T-helper 17 cell (primary cell): ENCODE measurements at places on chromosomes 12 and 14. TPM values are rescaled to one million over a fixed set of nuclear protein-coding genes. Genes with fewer than 3 reads are reported as not detected.

Gene ASPG
- total RNA-seq, result not detected

GRCh38 chr12:8950221-8950527, 729 bp upstream of the M6PR start:
- DNase-seq, result no peak
- H3K36me3 ChIP-seq, result peaks cover 3% of the 10 kb centered on the region
- H3K27me3 ChIP-seq, result no peaks in the 10 kb centered on the region
- H3K4me3 ChIP-seq, result peak overlapping the region; percentile 99
- peak overlapping the region; percentile 99 for H3K27ac ChIP-seq
- peaks cover 62% of the 10 kb centered on the region for H3K4me1 ChIP-seq

DNA sequence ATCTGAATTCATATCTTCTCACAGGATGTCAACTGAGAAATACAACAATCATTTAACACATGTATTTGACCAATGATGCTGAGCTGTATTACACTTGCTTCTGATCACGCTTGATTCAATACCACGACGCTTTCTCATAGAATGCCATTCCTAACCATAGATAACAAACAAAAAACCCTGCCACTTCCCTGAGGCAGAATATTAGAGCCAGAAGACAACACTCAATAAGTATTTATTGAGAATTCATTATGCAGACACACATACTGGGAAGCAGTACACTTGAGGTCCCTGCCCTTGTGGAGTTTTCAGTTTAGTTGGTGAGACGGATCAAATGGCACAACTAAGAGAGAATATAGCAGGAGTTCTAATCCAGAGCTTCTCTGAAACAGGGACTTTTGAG, 32.4 kb downstream of the BLTP3B start:
- DNase-seq, result no peak
- H3K4me1 ChIP-seq, result peaks cover 12% of the 10 kb centered on the region
- no peak overlapping the region for H3K4me3 ChIP-seq

DNA sequence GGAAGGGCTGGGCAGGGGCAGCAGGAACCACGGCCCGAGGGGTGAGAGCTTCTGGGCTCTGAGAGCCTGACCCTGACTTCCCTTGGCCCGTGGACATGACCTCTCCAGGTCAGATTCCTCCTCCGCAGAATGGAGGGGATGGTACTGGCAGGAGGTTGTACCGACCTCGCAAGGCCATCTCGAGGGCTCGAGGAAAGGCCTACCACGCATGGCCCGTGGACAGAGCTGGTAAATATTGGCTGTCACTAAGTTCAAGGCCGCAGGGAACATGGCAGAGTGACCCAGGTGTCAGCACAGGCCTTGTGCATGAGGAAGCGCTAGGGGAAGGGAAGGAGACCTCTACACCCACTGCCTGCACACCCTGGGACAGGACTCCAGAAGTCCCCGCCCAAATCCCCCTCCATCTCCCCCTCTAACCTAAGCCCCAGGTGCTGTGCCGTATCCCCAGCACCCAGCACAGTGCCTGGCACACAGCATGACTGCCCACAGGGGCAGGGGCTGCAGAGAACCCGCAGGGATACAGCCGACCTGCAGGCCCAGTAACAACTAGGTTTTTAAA, 54.9 kb upstream of the PPP2R5C start:
- no peaks in the 10 kb centered on the region for H3K27me3 ChIP-seq
- peak overlapping the region; percentile 72 for H3K4me3 ChIP-seq
- no peaks in the 10 kb centered on the region for H3K36me3 ChIP-seq
- peak overlapping the region; percentile 90 for H3K27ac ChIP-seq
- H3K4me1 ChIP-seq, result peaks cover 30% of the 10 kb centered on the region

DNA sequence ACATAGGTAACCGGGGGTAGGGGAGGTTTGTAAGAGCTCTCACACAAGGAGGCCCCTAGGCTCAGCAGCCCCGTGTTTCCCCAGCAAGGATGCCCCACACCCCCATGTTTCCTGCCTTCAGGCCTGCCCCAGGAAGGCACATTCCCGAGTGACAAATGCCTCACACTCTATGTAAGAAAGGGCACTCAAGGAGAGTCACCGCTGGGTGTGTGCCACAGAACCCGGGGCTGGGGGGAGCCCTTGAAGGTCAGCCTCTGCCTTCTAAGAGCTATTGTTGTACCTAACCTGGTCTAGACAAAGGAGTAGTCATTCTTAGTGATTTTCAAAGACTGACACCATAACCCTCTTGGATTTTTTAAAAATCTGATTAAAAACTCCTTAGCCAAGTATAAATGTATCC, 333.6 kb downstream of the DPF3 start:
- H3K4me1 ChIP-seq, result peaks cover 2% of the 10 kb centered on the region
- no peak for DNase-seq
- H3K36me3 ChIP-seq, result no peaks in the 10 kb centered on the region
- H3K27me3 ChIP-seq, result peaks cover 30% of the 10 kb centered on the region

Gene WIF1
- total RNA-seq, result not detected

GRCh38 chr14:50013198-50013918, 103.0 kb downstream of the VCPKMT start:
- H3K27ac ChIP-seq, result peak overlapping the region; percentile 75
- DNase-seq, result no peak
- H3K36me3 ChIP-seq, result peaks cover 3% of the 10 kb centered on the region
- no peaks in the 10 kb centered on the region for H3K27me3 ChIP-seq
- no peak overlapping the region for H3K4me3 ChIP-seq

GRCh38 chr12:97112136-97112535, 205.1 kb downstream of the NEDD1 start:
- DNase-seq, result no peak
- H3K36me3 ChIP-seq, result no peaks in the 10 kb centered on the region
- no peak overlapping the region for H3K4me3 ChIP-seq
- H3K27ac ChIP-seq, result no peak overlapping the region
- no peaks in the 10 kb centered on the region for H3K4me1 ChIP-seq

DNA sequence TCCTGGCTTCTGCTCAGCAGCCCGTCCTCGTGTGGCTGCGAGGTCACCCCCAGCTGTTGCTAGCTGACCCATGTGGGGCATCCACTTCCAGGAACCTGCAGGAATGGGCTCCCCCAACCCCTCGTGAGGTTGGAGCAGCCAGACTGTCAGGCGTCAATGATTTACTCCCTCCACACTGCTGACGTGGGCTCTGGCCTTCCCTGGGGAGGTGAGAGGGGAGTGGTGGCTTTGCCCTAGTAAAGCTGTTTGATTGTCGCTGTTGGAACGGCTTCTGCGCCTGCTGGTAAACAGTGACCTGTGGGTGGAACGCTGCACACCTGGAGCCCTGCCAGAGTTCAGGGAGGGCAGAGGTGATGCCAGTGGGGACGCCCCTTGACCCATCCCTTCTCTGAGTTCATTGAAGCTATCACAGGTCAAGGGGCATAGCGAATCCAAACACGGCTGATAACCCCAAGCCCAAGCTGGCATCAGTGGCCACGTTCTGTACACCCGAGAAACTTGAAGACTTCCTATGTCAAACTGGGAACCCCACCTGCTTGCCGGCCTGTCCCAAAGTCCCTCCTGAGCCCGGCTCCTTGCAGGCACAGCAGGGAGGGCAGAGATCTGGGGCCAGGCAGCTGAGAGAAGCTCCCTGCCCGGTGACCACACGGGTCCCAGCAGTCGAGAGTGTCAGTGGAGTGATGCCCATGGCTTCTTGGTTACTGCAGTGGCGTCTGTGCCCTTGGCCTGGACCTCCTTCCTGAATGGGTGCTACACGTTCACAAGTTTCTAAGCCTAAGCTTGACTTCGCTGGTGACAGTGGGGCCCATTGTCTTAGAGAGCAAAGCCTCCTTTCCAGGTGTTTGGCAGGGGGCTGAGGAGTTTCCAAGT, 2.7 kb downstream of the ASPG start:
- DNase-seq, result no peak
- H3K4me1 ChIP-seq, result no peaks in the 10 kb centered on the region
- H3K27ac ChIP-seq, result no peak overlapping the region
- no peak overlapping the region for H3K4me3 ChIP-seq
- H3K27me3 ChIP-seq, result peaks cover 24% of the 10 kb centered on the region

Gene MIP
- total RNA-seq, result not detected

DNA sequence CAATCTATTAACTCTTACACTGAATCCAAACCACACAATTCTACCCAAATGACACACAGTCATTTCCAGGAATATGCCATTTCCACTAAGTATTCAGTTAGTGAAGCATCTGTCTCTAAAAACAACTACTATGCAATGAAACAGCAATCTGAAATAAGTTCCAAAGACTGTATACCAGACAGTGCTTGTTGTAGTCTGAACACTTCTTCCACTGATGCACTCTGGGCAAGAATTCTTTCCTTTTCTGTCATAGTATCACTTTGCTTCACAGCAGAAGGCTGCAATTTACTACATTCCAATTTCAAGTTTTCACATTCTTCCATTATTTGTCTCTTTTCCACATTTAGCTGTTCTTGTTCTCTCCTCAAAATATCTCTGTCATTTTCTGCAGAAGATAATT, 25.8 kb downstream of the TRIP11 start:
- H3K4me1 ChIP-seq, result peaks cover 13% of the 10 kb centered on the region
- H3K27me3 ChIP-seq, result no peaks in the 10 kb centered on the region
- H3K4me3 ChIP-seq, result no peak overlapping the region
- no peak overlapping the region for H3K27ac ChIP-seq
- peaks cover 12% of the 10 kb centered on the region for H3K36me3 ChIP-seq

GRCh38 chr12:124216966-124217365, 77.9 kb upstream of the RFLNA start:
- H3K27ac ChIP-seq, result no peak overlapping the region
- no peaks in the 10 kb centered on the region for H3K36me3 ChIP-seq
- H3K4me1 ChIP-seq, result no peaks in the 10 kb centered on the region
- no peak for DNase-seq
- H3K4me3 ChIP-seq, result no peak overlapping the region

DNA sequence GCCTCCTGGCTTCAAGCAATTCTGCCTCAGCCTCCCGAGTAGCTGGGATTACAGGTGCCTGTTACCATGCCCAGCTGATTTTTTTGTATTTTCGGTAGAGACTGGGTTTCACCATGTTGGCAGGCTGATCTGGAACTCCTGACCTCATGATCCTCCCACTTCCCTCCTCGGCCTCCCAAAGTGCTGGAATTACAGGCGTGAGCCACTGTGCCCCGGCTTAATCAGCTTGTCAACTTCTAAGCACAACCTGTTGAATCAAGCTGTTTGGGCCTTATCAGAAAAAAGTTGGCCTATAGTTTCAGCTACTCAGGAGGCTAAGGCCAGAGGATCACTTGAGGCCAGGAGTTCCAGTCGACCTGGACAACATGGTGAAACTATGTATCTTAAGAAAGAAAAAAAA, 7.9 kb downstream of the MARK3 start:
- peaks cover 3% of the 10 kb centered on the region for H3K36me3 ChIP-seq
- no peaks in the 10 kb centered on the region for H3K27me3 ChIP-seq
- no peak overlapping the region for H3K27ac ChIP-seq
- peaks cover 45% of the 10 kb centered on the region for H3K4me1 ChIP-seq
- H3K4me3 ChIP-seq, result no peak overlapping the region
- DNase-seq, result no peak

Gene KIAA0586
- 29.1 TPM for total RNA-seq

- no peaks in the 10 kb centered on the region for H3K27me3 ChIP-seq
- DNase-seq, result peak; percentile 56
- peak overlapping the region; percentile 0 for H3K27ac ChIP-seq
- no peak overlapping the region for H3K4me3 ChIP-seq
- H3K4me1 ChIP-seq, result peaks cover 3% of the 10 kb centered on the region
Observed at GRCh38 chr12:31682136-31682962, 22.9 kb downstream of the ETFBKMT start.

DNA sequence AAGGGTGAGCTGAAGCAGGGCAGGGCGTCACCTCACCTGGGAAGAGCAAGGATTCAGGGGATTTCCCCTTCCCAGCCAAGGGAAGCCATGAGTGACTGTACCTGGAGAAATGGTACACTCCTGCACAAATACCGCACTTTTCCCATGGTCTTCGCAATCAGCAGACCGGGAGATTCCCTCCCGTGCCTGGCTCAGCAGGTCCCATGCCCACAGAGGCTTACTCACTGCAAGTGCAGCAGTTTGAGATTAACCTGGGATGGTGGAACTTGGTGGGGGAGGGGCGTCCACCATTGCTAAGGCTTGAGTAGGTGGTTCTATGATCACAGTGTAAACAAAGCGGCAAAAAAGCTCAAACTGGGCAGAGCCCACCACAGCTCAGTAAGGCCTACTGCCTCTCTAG, 11.0 kb upstream of the DHRS4 start:
- peaks cover 8% of the 10 kb centered on the region for H3K36me3 ChIP-seq
- peaks cover 27% of the 10 kb centered on the region for H3K4me1 ChIP-seq
- no peak overlapping the region for H3K4me3 ChIP-seq
- DNase-seq, result no peak
- no peaks in the 10 kb centered on the region for H3K27me3 ChIP-seq
